Activated CD8-positive, alpha-beta T cell treated with anti-CD3 and anti-CD28 coated beads for 36 hours (primary cell): ENCODE measurements at places on chromosomes 2 and 18.

GRCh38 chr2:8980096-8980495, 23.4 kb downstream of the MBOAT2 start:
- no peaks in the 10 kb centered on the region for H3K36me3 ChIP-seq
- DNase-seq: no peak
- H3K27me3 ChIP-seq: peaks cover 2% of the 10 kb centered on the region
- no peak overlapping the region for H3K27ac ChIP-seq
- H3K4me1 ChIP-seq: no peaks in the 10 kb centered on the region

GRCh38 chr2:12293874-12294273, 422.9 kb upstream of the TRIB2 start:
- no peak overlapping the region for H3K4me3 ChIP-seq
- peaks cover 2% of the 10 kb centered on the region for H3K27me3 ChIP-seq
- H3K27ac ChIP-seq: peak overlapping the region; percentile 53
- peaks cover 41% of the 10 kb centered on the region for H3K4me1 ChIP-seq

- no peaks in the 10 kb centered on the region for H3K4me1 ChIP-seq
- DNase-seq: no peak
- peaks cover 2% of the 10 kb centered on the region for H3K27me3 ChIP-seq
Measured at GRCh38 chr2:5482929-5483331, 209.3 kb upstream of the SOX11 start.

- no peaks in the 10 kb centered on the region for H3K27me3 ChIP-seq
- DNase-seq: no peak
- H3K27ac ChIP-seq: no peak overlapping the region
- H3K4me3 ChIP-seq: no peak overlapping the region
- no peaks in the 10 kb centered on the region for H3K36me3 ChIP-seq
- peaks cover 7% of the 10 kb centered on the region for H3K4me1 ChIP-seq
Measured at GRCh38 chr2:212050871-212051270, 487.7 kb downstream of the ERBB4 start.

DNA sequence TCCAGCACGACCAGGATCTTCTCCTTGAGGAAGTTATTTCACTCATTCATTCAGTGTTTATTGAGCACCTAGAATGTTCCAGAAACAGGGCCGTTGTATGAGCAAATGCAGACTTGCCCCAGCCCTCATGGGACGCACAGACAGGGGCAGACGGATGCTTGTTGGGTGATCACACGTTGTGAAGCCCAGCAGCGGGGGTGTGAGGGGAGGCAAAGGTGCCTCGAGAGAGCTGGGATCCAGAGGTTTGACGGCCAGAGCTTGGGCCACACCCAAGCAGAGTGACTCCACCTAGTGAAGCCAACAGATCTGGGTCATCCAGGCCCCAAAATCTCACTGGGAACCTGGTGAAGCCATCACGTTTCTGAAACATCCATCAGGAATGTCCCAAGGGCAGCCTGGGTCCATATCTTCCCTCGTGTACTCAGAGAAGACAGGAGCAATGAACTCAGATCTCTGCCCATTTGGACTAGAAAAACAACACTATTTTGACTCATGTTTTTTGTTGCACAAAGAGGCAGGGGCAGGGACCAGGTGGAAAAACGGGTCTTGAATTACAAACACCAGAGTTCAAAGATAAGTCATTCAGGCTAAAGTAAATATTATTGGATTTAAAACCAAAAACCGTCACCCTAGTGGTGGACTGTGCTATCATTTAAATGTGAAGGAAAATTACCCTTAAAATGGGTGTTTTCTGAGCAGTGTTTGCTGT, 54.9 kb upstream of the RBM44 start:
- peaks cover 45% of the 10 kb centered on the region for H3K4me1 ChIP-seq
- no peaks in the 10 kb centered on the region for H3K27me3 ChIP-seq
- DNase-seq: no peak

DNA sequence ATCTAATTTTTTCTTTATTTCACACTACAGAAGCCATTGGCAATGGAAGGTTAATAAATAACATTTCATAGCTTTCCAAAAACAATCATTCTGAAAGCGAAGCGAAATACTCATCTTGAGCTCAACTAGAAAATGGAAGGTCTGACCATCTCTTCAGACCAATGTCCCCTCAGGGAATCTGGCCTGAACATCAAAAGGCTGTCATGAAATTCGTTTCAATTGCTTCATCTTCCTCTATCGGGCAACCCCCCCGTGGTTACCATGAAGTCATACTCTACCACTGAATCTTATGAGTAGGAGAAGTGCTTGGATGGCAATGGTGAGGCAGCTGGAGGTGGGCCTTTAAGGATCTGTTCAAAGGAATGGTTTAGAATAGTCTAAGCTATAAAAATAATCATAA, 22.9 kb upstream of the CYTIP start:
- H3K27ac ChIP-seq: peak overlapping the region; percentile 99
- H3K36me3 ChIP-seq: peaks cover 48% of the 10 kb centered on the region
- no peaks in the 10 kb centered on the region for H3K27me3 ChIP-seq

GRCh38 chr18:52682260-52682659, 342.3 kb downstream of the DCC start:
- no peak for DNase-seq
- H3K27ac ChIP-seq: no peak overlapping the region
- no peaks in the 10 kb centered on the region for H3K4me1 ChIP-seq

DNA sequence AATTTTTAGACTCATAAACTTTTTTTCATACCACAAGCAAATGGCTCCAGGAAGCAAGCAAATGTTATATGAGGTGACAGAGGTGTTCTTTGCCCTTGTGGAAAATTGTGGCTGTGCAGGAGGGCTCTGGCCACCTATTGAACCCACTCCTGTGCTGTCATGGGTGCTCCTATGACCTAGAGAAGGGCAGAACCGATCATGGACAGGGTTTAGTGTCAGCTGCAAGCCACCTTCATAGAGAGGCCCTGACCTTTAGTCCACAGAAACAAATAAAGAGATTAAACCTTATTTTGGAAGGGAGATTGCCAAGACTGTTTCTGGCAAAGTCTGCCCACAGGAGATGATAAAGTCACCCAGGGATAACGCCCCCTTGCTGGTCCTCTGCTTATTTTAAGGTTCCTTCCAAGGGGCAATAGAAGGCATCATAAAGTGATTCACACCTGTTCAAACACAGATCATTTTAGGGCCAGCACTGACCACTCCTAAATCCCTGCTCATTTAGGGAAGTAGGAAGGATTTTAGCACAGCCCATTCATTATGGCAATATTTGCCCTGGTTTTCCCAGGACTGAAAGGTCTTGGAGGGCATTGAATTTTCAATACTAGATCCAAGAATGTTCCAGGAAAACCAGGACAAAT, 26.1 kb upstream of the STAT4 start:
- H3K27me3 ChIP-seq: no peaks in the 10 kb centered on the region
- H3K4me1 ChIP-seq: peaks cover 55% of the 10 kb centered on the region
- H3K4me3 ChIP-seq: no peak overlapping the region
- no peak for DNase-seq

DNA sequence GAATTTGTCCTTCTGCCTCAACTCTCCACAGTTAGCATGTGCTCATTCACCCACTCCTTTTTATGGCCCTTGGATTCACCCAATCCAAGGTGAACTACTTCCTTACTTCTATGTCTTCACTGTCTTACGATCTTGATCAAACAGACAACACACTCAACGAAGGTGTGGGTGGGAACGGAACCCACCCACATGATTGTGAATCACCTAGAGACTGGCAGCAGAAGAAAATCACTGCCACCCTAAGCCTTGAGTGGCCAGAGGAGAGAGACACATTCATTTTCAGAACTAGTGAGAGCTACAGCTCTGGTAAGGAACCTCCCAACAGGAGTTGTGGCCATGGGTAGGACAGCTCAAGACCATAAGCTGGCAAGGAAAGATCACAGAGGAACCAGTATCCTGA, 194.3 kb downstream of the PLCL1 start:
- peak; percentile 31 for DNase-seq
- no peaks in the 10 kb centered on the region for H3K27me3 ChIP-seq
- H3K27ac ChIP-seq: peak overlapping the region; percentile 0
- H3K4me1 ChIP-seq: peaks cover 47% of the 10 kb centered on the region
- H3K36me3 ChIP-seq: peaks cover 4% of the 10 kb centered on the region

GRCh38 chr2:216369821-216370220, 2.5 kb downstream of the MARCHF4 start:
- H3K36me3 ChIP-seq: no peaks in the 10 kb centered on the region
- peaks cover 39% of the 10 kb centered on the region for H3K27me3 ChIP-seq
- no peak overlapping the region for H3K27ac ChIP-seq
- H3K4me1 ChIP-seq: peaks cover 14% of the 10 kb centered on the region
